Ureter (tissue), 1 donor: ENCODE measurements at places on chromosomes 5 and 9. TPM values are rescaled to one million over a fixed set of nuclear protein-coding genes. Genes with fewer than 3 reads are reported as not detected.

GRCh38 chr9:73548201-73548600, 396.5 kb downstream of the ANXA1 start:
- DNase-seq = no peak

DNA sequence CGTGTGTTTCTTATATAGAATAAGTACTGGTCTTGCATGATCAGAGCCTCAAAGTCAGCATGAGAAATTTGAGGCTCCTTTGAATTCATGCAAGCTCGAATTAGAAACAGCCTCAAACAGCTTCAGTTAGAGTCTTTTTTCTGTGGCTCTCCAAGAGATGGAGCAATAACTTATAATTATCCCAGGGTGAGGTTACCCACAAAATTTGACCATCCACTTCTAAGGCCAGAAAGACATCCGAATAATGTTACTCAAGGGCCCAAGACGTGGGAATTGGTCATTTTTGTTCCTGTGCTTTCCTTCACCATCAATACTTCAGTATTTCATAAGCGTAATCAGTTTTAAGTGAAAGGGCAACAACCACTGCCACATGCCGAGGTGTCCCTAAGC, 89.7 kb downstream of the DAPK1 start:
- no peak for DNase-seq

- no peak for DNase-seq
Observed at GRCh38 chr5:159576902-159577301, 246.6 kb upstream of the IL12B start.

- DNase-seq = no peak
Observed at GRCh38 chr5:114265432-114266060, 96.3 kb upstream of the KCNN2 start.

GRCh38 chr9:130699047-130699446, 5.5 kb downstream of the EXOSC2 start:
- no peak for DNase-seq

GRCh38 chr5:68316469-68316868, 100.9 kb downstream of the PIK3R1 start:
- DNase-seq = no peak

Gene GRXCR2
- total RNA-seq = not detected

Gene PKD2L2
- not detected for total RNA-seq

Gene FRMD3
- total RNA-seq = 16.8 TPM

Gene PCDHGA5
- 4.6 TPM for total RNA-seq

Gene CPLANE1
- total RNA-seq = 30.0 TPM
